Stimulated activated CD4-positive, alpha-beta T cell treated with anti-CD3 and anti-CD28 coated beads, Interleukin-15, amount 100 ng/mL, for 48 hours (primary cell): ENCODE measurements at places on chromosomes 7 and 10.

DNA sequence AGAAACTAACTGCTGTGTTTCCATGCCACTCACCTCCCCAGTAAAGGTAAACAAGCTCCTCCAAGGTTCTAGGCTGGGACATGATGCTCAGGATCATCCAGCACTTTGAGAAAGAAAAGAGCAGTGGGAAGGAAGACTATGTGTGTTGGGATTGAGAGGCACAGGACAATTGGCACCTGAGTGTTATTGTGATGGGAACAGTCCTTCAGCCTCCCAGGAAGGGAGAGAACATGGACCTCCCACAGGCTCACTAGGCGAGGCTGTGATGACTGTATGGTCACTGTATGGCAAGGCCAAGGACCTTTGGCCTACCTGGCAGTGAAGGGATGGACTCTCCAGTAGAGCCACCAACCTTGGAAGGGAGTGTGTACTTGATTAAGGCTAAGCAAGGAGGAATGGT, 123.2 kb upstream of the UNC5B start:
- DNase-seq, result no peak

DNA sequence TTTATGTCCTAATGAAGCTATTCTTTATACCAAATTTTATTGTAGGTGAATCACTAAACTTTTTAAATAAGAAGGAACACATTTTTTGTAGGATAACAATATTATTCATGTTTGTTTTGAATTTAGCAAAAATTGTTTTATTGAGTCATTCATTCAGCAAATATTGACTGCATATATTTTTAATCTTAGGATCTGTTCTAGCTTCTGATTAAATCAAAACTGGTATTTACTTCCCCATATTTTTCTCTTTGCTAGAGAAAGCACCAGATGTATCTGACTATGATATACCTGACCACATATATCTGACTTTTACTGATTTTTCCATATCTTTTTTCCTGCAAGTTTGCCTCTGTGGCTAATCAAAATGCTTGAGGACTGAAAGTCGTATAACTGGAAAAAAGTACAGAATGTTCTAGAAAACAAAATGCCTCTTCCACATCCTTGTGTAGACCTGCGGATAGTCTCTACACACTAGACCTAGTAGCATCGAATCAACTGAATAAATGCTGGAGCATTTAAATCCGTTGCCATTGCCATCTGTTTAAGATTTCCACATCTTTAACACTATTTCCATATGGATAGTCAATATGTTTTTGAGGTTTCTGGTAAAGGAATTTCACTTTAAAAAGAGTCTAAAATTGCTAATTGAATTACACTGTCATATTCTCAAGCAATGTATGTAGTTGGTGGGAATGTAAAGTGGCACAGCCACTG, 594.7 kb downstream of the KCNMA1 start:
- no peak for DNase-seq

DNA sequence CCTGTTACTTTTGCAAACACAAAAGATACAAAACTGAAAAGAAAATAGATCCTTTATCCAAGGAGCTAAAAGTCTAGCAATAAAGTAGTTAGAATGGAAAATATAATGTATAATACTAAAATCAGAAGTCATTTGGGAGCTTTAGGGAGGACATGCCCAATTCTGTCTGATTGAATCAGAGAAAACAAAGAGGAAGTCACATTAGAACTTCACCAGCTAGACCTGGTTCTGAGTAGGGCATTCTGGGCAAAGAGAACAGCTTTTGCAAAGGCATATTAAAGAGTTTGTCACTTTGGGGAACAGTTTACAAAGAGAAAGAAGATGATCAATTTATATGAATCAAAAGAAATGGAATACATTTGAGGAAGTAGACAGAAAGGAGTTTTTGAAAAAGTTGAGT, 107.0 kb upstream of the PRSS1 start:
- no peak for DNase-seq

GRCh38 chr7:151822541-151823181, 54.3 kb downstream of the PRKAG2 start:
- DNase-seq, result no peak

DNA sequence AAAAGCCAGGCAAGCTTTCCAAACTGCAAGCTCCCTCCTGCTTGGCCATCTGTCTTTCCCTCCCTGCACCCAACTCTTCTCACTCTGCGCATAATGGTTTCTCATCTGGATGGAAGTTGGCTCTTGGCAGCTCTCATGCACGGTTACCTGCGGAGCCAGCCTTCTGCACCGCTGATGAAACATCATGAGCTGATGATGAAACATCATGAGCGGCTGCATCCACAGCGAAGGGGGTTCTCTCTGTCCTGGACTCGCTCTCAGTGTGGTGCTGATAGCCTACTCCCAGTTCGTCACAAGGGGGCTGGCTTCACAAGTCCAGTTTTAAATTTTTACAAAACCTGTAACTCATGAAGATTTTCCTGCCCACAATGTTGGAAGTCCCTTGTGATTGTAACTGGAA, 457.5 kb downstream of the ACTR3B start:
- no peak for DNase-seq

GRCh38 chr7:38375453-38375852, 102.0 kb upstream of the TARP start:
- no peak for DNase-seq

- no peak for DNase-seq
These were observed 32.1 kb upstream of the RHEB start for GRCh38 chr7:151551820-151552219.

- peak; percentile 33 for DNase-seq
These were observed 24.9 kb downstream of the NRBF2 start for GRCh38 chr10:63157845-63158624.

DNA sequence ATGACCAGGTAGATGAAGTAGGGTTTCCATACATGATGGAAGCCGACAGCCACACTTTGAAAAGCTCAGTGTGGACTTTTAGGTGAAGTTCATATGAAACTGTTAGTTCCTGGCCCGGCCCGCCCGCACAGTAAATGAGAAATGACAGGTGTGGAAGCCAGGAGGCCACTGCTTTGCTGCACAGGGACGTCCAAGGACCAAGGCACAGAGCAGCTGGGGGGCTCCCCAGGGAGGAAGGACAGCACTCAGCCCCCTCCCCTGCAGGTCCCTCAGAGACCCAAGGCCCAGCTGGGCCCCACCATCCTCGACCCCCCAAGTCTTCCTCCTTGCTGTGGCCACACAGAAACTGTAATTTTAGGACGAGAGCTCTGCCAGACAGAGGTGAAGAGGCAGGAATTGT, 219.2 kb downstream of the PTPRN2 start:
- no peak for DNase-seq

DNA sequence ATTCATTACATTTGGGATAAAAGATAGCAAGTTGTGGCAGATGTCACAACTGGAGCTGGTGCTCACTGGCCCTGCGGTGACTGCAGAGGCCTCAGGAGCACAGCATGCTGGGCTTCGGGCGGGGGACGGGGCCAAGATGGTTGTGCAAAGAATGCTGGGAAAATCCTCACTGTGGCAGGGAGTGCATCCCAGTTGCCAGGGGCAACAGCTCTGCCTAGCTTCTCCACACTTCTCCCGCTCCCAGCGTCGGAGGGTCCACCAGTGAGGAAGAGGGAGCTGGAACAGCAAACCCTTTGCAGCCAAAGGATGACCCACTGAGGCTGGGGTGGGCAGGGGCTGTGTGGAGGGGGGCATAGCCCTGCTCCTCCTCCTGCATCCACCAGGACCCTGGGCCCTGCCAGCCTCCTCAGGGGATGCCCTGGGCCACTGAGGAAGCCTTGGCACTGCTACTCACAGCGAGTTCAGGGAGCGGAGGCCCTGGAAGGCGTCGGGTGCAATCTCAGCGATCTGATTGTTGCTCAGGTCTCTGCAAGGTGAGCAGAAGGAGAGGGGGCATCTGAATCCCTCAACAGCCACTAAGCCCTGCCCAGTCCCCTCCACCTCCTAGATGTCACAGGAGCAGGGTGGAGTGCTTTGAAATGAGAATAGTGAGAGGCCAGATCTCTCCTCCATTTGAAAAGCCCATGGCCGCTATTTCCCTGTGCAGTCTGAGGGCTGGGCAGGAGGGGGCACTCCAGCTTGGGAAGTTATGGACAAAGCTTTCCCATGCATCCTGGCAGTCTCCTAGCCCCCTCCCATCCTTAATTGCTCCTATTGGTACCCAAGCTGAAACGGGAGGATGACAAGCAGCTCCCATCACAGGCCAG, 126.5 kb downstream of the SLIT1 start:
- no peak for DNase-seq

GRCh38 chr10:88687853-88688467, 18.1 kb upstream of the LIPK start:
- DNase-seq, result no peak

DNA sequence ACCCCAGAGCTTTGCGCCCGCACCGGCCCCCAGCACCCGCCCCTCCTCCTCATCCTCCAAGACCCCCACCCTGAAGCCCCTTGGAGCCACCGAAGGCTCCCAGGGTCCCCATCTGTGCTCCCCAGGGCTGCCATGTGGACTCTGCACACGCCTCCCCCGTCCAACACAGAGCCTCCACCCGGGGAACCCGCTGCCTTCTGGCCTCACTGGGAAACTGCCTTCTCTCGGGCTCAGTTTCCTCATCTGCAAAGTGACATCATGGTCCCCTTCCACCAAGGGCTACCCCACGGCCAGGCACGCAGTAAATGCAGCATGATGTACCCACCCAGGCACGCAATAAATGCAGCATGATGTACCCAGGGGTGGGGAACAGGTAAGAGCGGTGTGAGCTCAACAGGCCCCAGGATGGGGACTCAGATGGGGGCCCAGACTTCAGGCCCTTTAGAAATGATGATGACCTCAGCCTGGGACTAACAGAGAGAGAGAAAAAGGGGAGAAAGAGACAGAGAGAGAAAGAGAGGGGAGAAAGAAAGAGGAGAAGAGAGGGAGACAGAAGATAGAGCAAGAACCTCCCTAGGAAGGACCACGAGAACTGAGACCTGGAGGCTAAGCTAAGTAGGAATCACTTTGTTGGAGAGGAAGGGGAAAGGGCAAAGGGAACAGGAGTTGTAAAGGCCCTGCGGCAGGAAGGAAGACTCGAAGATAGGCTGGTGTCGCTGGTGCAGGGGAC, 2.5 kb upstream of the MICALL2 start:
- no peak for DNase-seq

- DNase-seq, result peak; percentile 27
These were observed 28.3 kb upstream of the EGR2 start for GRCh38 chr10:62844280-62845011.

DNA sequence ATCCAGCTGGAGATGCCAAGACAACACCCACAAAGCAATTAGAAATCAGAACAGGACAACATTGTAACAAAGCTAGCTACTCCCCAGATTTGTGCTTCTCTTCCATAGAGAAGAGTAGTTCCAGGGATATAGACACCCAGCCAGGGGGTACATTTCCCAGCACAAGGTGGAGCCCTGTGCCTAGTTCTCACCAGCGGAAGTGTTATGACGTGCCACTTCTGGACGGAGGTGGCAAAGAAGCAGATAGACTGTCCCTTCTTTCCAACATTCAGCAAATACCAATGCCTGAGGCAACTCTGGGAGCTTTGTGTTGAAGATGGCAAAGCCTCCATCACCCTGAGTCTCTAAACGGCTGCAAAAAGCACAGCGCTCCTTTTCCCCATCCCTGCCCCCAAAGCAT, 23.4 kb upstream of the GSAP start:
- DNase-seq, result no peak

DNA sequence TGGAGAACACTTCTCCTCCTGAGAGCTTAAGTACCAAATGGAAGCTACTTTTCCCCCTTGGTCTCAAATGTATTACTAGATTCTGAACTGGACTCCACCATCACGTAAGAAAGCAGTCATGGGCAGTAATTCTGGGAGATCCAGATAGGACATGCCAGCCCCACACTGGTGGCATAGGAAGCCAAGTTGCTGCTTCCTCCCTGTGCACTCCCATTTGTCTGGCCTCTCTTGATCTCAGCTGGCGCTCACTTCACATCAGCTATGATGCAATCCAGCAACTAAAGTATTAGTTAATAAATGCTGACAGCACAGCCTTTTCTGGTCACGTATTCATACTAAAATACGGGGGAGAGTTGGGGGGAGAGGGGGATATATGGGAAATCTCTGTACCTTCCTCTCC, 3.4 kb upstream of the IL6 start:
- DNase-seq, result no peak

DNA sequence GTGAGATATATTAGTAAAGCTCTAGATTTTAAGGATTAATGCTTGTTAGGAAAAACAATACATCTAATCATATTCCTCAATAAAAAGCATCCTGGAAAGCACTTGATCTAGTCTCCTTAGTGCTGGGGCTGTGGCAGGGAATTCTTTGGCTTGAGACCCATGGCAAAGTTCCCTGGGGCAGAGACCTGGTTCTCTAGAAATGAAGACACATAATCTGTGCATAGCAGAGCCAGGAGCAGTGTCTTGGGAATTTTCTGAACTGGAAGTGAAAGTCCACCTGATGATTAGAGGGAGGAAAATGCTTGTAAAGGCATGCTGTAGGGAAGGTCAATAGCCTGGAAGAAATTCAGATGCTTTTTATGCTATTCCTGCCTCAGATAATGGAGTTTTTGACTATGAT, 247.4 kb downstream of the CDK14 start:
- no peak for DNase-seq

DNA sequence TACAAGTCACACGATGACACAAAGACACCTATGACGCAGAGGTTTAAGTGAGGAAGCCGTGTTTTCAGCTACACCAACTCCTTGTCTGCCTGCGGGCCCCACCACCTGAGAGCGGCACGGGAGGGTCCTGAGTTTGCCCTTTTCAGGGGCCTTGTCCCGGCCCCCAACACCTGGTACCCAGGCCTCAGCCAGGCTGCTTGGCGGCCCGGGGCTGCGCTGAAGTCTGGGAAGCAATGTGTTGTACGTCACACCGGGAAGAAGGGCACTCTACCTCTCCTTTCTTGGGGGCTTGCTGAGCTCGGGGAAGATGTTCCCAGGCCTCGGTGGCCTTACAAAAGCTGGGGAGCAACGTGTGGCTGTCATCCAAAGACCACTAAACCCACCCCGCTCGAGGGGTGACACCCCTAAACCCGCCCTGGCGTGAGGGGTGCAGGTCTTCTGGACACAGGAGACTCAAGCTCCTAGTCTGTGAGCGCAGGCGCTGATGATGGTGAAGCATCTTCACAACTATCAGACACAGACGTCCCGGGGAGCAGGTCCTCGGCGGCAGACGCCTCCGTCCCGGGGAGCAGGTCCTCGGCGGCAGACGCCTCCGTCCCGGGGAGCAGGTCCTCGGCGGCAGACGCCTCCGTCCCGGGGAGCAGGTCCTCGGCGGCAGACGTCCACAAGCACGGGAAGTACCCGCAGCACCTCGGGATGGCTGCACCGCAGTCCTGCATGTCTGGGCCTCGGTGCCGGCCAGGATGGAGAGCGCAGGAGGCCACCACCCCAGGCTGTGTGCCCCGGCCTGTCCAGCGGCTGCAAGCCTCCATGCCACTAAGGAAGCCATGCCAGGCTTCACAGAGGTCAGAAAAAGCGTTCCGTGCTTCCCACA, 15.4 kb downstream of the CFAP46 start:
- DNase-seq, result no peak

GRCh38 chr10:95501203-95502094, 59.7 kb downstream of the SORBS1 start:
- DNase-seq, result no peak
